ENCODE measurements at places on chromosomes 3 and 15.
A peak's percentile ranks its signal among the peaks of the same experiment; 100 is the strongest.

DNA sequence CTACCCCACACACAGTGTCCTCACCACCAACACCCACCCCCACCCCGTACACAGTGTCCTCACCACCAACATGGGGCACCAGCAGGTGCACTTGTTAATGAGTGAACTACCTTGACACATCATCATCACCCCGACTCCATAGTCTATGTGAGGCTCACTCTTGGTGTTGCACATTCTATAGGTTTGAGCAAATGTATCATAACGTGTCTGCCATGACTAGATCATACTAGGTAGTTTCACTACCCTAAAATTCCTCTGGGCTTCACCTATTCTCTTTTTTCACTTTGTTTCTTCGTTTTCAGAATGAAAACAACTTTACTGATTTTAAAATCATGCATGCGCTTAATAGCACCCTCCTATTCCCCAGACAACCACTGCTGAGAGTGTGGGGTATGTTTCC is 102.6 kb upstream of the SLC6A6 start:
- H3K4me1 ChIP-seq = peaks cover 3% of the 10 kb centered on the region
- peak overlapping the region; percentile 92 for H3K27ac ChIP-seq
- no peak overlapping the region for H3K4me3 ChIP-seq
- no peaks in the 10 kb centered on the region for H3K36me3 ChIP-seq
- no peak for DNase-seq

- H3K4me3 ChIP-seq = no peak overlapping the region
- no peaks in the 10 kb centered on the region for H3K36me3 ChIP-seq
- DNase-seq = no peak
- no peaks in the 10 kb centered on the region for H3K4me1 ChIP-seq
- no peaks in the 10 kb centered on the region for H3K27me3 ChIP-seq
Observed at GRCh38 chr3:44666346-44666745, 17.8 kb downstream of the ZNF35 start.

- no peaks in the 10 kb centered on the region for H3K36me3 ChIP-seq
- H3K4me1 ChIP-seq = peaks cover 21% of the 10 kb centered on the region
- H3K27me3 ChIP-seq = no peaks in the 10 kb centered on the region
- H3K4me3 ChIP-seq = no peak overlapping the region
- no peak for DNase-seq
Observed at GRCh38 chr15:43187544-43188155, 2.4 kb downstream of the CCNDBP1 start.

GRCh38 chr3:153599685-153600084 is 437.7 kb downstream of the RAP2B start:
- no peaks in the 10 kb centered on the region for H3K36me3 ChIP-seq
- H3K4me1 ChIP-seq = no peaks in the 10 kb centered on the region
- no peak overlapping the region for H3K4me3 ChIP-seq
- no peaks in the 10 kb centered on the region for H3K27me3 ChIP-seq
- peak; percentile 18 for DNase-seq
- H3K27ac ChIP-seq = no peak overlapping the region

GRCh38 chr15:63180746-63181145 is 8.7 kb upstream of the RAB8B start:
- H3K27ac ChIP-seq = no peak overlapping the region
- H3K4me1 ChIP-seq = no peaks in the 10 kb centered on the region
- no peak overlapping the region for H3K4me3 ChIP-seq
- no peak for DNase-seq
- no peaks in the 10 kb centered on the region for H3K36me3 ChIP-seq

GRCh38 chr3:53585049-53585448 is 90.6 kb downstream of the CACNA1D start:
- no peak overlapping the region for H3K27ac ChIP-seq
- H3K4me1 ChIP-seq = no peaks in the 10 kb centered on the region
- H3K27me3 ChIP-seq = no peaks in the 10 kb centered on the region
- H3K4me3 ChIP-seq = no peak overlapping the region
- DNase-seq = no peak

DNA sequence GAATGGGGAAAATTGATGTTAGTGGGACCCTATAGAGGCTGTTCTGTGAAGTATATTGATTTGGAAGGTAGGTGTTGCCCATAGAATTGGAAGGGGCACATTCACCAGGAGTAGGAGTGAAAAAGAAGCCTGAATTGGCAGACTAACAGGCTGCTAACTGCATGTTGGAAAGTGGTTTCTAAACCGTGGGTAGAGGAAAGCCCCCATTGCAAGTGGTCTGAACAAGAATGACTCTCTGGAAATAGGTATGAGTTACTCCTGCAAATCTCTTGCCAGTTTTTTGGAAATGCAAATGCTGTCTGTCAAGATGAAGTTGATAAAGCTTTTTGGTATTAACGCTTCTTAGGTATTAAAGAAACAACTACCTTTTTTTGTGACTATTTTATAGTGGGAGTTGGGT is 3.5 kb downstream of the UBE2E1 start:
- H3K27ac ChIP-seq = peak overlapping the region; percentile 95
- no peaks in the 10 kb centered on the region for H3K4me1 ChIP-seq
- no peak for DNase-seq
- H3K27me3 ChIP-seq = no peaks in the 10 kb centered on the region
- H3K4me3 ChIP-seq = no peak overlapping the region

DNA sequence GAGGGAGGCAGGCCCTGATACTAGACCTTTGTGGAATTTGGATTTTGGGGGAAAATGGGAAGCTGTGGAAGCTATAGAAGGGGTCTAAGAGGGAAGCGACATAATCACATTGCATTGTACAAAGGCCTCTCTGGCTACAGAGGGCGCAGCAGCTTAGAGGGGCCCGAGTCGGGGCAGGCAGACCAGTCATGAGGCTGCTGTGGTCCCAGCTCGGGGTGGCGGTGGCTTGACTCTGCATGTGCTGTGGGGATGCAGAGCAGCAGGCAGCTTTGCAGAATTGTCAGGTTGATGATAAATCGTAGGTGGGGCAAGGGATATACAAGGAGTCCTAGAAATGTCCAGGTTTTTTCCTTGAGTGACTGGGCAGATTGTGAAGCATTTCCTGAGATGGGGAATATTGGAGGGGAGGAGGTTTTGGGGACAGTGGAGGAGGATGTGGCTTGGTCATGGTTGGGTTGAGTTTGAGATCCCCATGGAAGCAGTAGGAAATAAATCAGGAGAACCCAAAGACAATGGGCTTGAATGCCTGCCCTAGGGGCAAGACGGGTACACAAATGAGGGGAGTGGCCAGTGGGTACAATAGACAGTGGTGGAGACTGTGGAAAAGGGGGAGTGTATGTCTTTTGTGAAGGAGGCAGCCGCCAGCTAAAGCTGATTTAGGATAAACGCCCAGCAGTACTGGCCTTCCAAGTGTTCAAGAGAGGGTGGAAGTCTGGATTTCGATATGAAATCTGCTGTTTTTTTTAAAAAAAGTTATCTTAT is 94.1 kb downstream of the HMG20A start:
- H3K36me3 ChIP-seq = no peaks in the 10 kb centered on the region
- no peaks in the 10 kb centered on the region for H3K4me1 ChIP-seq
- no peak overlapping the region for H3K27ac ChIP-seq
- no peak for DNase-seq

DNA sequence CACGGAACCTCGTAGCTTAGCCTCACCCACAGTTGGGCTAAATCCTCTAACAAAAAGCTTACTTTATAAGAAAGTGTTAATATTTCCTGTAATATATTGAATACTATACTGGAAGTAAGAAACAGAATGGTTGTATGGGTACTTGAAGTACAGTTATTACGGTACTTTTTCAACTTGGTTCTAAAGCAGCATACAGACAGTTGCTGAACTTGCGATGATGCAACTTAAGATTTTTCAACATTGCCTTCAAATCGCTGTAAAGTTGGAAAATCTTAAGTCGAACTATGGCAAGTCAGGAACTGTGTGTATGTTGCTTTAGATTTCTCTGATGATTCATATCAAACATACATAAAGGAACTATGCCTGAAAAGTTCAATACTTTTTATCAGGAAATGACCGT is 204.4 kb upstream of the C2CD4B start:
- no peak overlapping the region for H3K4me3 ChIP-seq
- no peaks in the 10 kb centered on the region for H3K27me3 ChIP-seq
- no peaks in the 10 kb centered on the region for H3K36me3 ChIP-seq
- no peak for DNase-seq
- H3K27ac ChIP-seq = no peak overlapping the region

DNA sequence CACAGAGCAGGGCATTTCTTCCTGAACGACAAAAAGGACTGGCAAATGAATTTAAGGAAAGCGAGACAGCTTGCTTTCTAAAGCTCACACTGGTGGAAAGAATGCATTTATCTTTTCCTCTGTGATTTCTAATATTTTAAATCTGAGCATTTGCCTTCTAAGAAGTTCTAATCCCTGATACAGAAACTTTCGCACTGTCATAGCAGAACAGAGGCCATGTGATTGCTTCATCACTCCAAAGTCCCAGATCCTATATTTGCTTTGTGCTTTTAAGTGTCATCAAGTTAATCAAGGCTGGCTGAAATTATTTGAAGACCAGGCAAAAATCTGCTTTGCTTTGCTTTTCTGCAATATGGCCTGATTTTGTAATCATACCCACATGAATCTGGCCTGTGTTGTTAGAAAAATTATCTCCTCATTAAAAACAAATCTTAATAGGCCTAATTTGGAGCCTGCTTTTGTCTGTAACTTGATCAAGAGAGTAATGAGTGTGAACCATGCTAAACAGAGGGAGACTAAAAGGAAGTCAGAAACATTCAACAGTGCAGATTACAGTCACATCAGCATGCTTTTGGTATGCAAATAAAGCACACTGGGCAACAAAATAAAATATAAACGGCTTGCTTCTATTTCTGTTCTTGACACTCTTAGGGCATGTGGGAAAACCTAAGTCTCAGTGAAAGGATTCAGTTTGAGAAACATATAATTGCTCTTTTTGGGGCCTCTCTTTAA is 178.2 kb upstream of the ADAMTS9 start:
- no peaks in the 10 kb centered on the region for H3K27me3 ChIP-seq
- H3K27ac ChIP-seq = no peak overlapping the region
- no peaks in the 10 kb centered on the region for H3K36me3 ChIP-seq
- DNase-seq = no peak

GRCh38 chr15:77889009-77889806 is 188.3 kb downstream of the TBC1D2B start:
- H3K4me1 ChIP-seq = no peaks in the 10 kb centered on the region
- DNase-seq = no peak
- H3K27ac ChIP-seq = no peak overlapping the region
- H3K36me3 ChIP-seq = no peaks in the 10 kb centered on the region

GRCh38 chr3:1444195-1444594 is 351.4 kb downstream of the CNTN6 start:
- no peak overlapping the region for H3K4me3 ChIP-seq
- no peak overlapping the region for H3K27ac ChIP-seq
- no peaks in the 10 kb centered on the region for H3K27me3 ChIP-seq
- H3K4me1 ChIP-seq = no peaks in the 10 kb centered on the region

GRCh38 chr3:108175352-108175751 is 46.9 kb downstream of the IFT57 start:
- DNase-seq = no peak
- H3K4me3 ChIP-seq = no peak overlapping the region
- H3K27ac ChIP-seq = no peak overlapping the region
- no peaks in the 10 kb centered on the region for H3K4me1 ChIP-seq

GRCh38 chr15:65655457-65655856 is 33.7 kb downstream of the SLC24A1 start:
- DNase-seq = no peak
- no peak overlapping the region for H3K27ac ChIP-seq
- no peak overlapping the region for H3K4me3 ChIP-seq
- H3K4me1 ChIP-seq = peaks cover 4% of the 10 kb centered on the region

DNA sequence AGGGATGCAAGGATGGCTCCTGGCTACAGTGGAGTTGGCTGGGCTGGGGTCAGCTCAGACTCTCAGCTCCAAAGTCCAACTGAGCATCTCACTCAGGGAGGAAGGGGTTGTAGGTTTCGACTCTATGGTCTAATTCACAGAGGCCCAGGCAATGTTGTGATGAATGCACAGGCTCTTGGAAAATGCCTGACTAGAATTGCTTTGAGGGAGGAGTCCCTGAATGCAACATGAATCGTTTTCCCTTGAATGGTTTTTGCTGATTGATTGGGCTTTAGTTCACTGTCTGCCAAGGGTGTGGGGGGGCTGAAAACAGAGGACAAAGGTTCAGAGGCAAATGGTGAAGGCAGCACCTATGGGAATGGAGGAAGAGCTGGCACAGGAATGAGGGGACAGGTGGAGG is 48.6 kb upstream of the LINGO1 start:
- no peaks in the 10 kb centered on the region for H3K4me1 ChIP-seq
- H3K36me3 ChIP-seq = no peaks in the 10 kb centered on the region
- DNase-seq = no peak
- H3K4me3 ChIP-seq = no peak overlapping the region

GRCh38 chr3:183319371-183319770 is 66.3 kb downstream of the B3GNT5 start:
- H3K4me3 ChIP-seq = no peak overlapping the region
- H3K4me1 ChIP-seq = no peaks in the 10 kb centered on the region

- H3K4me3 ChIP-seq = no peak overlapping the region
- no peaks in the 10 kb centered on the region for H3K27me3 ChIP-seq
- H3K36me3 ChIP-seq = no peaks in the 10 kb centered on the region
- peak overlapping the region; percentile 57 for H3K27ac ChIP-seq
- H3K4me1 ChIP-seq = no peaks in the 10 kb centered on the region
Observed at GRCh38 chr15:98321896-98322295, 326.4 kb upstream of the IGF1R start.

GRCh38 chr3:181292984-181293383 is 303.4 kb upstream of the DNAJC19 start:
- no peak for DNase-seq
- H3K36me3 ChIP-seq = no peaks in the 10 kb centered on the region

DNA sequence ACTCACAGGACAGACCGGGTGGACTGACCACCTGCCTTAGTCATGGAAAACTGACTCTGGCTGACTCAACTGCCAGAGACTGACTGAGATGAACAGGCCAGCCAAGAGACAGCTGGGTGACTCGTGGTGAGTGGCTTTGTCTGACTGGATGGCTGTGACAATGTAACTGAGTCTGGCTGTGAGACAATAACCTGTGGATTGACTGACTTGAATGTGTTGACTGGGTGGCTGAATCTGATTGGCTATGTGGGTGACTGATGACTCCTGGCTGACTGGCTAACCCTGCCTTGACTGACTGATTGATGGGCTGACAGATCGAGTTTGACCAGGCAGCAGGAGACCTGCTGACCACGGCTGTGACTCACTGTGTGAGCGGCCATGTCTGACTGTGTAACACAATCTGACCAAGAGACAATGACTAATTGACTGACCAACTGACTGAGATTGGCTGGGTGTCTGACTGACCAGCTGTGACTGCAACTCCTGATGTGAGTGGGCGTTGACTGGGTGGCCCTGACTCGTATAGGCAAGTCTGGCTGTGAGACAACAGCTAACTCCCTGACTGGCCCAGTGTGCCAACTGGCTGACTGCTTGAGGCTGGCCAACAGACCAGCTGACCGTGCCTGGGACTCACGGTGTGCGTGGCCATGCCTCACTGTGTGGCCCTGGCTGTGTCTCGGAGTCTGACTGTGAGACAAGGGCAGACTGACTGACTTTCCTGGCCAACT is 509.1 kb downstream of the SHQ1 start:
- DNase-seq = peak; percentile 40
- H3K36me3 ChIP-seq = no peaks in the 10 kb centered on the region
- no peak overlapping the region for H3K4me3 ChIP-seq
- H3K4me1 ChIP-seq = no peaks in the 10 kb centered on the region
